Tibial nerve (tissue), 4 donors: ENCODE measurements at places on chromosomes 16 and 17.

- DNase-seq = no peak
Observed at GRCh38 chr16:76882105-76882504, 308.9 kb upstream of the MON1B start.

DNA sequence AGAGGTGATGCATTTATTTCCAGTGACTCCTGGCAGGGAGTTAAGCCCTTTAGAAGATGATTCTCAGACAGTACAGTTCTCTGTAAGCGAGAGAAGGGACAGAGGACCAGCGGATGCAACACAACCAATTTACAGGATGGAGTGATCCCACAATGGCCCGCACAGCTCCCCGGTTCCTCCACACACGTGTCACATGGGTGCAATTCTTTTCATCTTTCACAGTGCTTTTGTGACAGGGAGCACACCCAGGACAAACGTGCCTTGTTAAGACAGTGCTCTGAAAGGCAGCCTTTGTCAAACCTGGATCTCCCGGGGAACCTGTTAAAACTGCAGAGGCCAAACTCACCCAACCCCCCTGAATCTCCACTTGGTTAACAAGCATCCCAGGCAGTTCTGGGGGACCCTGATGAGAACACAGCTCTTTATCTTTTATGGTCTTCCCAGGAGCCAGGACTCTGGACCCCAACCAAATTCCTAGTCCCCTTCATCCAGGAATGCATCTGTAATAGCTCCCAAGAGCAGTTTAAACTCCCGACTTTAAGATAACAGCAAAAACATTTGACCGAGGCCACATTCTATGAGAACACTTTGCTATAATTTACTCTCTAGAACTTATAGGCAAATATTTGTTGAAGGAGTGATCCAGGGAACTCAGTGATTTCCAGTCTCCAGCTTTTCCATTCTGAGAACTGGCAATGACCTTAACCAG lies 134.9 kb upstream of the CDH5 start:
- DNase-seq = no peak

DNA sequence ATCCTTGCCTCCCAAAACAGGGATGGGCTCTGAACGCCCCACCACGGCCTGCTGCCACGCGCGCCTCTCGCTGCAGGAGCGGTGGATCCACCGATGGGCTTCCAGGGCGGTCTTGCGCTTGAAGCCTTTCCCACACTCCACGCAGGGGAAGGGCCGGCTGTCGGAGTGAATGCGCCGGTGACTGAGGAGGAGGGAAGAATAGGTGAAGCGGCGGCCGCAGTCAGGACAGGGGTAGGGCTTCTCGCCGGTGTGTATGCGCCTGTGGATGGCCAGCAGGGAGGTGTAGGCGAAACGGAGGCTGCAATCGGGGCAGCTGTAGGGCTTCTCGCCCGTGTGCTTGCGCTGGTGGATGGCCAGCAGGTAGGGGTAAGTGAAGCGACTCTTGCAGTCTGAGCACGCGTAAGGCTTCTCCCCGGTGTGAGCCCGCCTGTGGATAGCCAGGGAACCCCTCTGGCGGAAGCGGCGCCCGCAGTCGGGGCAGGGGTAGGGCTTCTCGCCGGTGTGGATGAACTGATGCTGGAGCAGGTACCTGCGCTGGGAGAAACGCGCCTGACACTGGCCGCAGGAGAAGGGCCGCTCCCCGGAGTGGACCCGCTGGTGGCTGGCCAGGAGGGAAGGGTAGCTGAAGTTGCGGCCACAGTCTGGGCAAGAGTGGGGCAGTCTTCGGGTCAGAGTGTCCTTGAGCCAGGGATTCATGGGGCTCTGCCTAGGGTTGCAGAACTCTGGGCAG lies 2.7 kb downstream of the ZNF785 start:
- DNase-seq = no peak

- DNase-seq = no peak
Observed at GRCh38 chr17:66764506-66764905, 70.4 kb upstream of the CACNG5 start.

DNA sequence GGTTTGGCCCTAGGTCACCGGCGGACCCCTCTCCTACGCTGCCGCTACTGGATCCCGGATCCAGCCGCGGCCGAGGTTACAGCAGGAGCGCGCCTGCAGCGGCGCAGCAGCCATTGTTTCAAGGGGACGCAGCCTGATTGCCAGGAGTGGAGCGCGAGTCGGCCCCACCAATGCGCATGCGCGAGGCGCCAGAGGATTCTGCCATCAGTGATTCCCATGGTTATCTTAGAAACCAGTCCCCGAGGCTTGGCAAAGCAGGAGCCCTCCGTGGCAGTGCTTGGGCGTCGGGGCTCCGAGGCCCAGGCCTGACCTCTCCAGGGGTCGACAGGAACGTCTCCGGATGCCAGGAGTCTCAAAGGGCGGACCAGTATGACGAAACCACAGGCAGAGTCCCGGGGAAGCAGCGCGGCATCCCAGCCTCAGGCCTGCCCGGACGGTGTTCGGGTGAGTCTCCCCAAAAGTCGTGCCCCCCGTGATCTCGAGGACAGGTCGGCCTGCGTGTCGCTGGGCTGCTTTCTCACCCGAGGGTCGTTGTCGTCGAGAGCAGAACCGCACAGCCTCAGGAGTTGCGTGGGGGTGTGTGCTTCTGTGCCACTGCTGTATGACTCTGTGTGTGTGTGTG lies 608.5 kb downstream of the KCNJ18 start:
- DNase-seq = no peak

DNA sequence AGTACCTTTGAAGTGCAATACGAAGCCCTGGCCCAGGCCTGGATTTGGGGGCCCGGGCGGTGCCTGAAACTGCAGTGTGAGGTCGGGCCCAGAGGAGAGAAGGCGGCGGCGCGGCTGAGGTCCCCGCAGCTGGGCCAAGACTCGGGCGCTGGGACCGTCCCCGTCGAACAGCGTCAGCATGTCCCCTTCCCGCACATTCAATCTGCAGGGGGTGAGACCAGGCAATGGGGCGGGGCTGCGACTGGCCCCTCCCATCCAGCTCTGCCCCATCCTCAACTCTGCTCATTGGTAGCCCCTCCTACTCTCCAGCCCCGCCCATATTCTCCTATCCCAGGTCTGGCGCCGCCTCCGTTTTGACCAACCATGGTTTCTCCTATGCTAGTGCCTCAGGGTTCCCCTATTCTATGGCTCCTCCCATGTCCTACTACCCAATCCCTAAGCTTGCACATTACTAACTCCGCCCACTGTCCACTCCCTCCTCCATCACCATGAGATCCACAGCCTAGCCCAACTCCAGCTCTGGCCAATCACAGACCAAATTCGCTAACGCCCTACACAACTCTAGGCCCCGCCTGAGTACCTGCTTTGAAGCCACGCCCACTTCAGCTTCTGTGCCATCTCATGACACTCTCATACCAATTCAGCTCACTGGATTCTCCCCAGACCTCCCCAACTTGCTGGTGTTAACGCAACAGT lies 14.4 kb upstream of the CDIPT start:
- no peak for DNase-seq

DNA sequence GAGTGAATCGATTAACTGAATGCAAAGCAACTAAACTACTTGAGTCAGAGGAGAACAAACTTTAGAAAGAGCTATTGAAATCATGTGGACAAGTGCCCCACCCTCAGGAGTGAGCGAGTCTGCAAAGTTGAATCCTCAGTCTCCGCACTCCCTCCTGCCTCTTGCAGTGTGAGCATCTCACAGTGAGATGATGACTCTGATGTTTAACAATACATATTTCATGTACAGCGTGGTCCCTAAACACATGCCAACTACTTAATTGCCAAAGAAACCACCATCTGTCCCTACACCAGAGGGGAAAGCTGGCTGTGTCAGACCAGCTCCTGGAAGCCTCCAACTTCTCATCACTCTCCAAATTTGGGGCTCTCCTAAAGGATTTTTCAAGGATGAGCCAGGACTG lies 31.2 kb downstream of the PIMREG start:
- no peak for DNase-seq

DNA sequence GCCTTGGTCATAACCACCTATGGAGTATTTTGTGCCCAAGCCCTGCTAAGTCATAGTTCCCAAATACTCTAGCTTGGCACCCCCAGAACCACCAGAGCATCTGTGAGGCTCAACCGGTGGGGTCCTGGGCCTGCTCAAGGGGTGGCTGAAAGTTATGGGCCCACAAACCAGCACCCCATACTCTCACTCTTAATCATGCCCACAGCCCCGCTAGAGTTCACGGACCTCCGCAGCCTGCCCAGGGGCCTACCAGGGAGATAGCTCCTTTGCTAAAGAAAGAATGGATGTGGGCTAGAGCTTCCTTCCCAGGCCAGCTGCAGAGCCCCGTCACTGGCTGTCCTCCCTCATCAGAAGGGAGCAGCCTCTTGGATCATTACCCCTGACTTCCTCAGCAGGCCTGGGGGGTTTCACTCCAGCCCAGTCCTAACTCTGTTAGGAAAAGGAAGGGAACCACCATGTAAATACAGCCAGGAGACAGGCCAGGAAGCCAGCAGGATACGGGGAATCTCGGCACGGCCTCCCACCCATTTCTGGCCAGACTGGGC lies 1.4 kb downstream of the GIT1 start:
- DNase-seq = no peak

GRCh38 chr17:63633742-63634141 lies 11.5 kb downstream of the MAP3K3 start:
- no peak for DNase-seq

DNA sequence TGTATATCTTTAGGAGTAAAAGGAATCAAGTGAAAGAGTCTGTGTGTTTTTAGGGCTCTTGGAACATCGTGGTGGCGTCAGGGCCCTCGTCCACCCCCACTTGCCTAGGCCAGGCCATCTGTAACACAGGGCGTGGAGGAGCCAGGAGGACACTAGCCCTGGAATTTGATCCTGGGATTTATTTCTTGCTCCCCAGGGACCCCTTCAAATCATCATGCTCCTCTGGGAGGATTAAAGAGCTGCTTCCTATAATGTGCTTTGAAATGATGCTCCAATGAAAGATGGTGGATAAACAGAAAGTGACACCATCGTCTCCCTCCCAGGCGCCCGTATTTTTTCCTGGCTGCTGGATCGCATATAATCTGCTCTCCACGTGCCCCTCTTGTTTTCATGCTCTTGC lies 113.3 kb downstream of the AATF start:
- DNase-seq = no peak

GRCh38 chr17:38342886-38343607 lies 709 bp downstream of the GPR179 start:
- no peak for DNase-seq

- no peak for DNase-seq
Observed at GRCh38 chr17:73371285-73371684, 59.5 kb upstream of the CDC42EP4 start.

DNA sequence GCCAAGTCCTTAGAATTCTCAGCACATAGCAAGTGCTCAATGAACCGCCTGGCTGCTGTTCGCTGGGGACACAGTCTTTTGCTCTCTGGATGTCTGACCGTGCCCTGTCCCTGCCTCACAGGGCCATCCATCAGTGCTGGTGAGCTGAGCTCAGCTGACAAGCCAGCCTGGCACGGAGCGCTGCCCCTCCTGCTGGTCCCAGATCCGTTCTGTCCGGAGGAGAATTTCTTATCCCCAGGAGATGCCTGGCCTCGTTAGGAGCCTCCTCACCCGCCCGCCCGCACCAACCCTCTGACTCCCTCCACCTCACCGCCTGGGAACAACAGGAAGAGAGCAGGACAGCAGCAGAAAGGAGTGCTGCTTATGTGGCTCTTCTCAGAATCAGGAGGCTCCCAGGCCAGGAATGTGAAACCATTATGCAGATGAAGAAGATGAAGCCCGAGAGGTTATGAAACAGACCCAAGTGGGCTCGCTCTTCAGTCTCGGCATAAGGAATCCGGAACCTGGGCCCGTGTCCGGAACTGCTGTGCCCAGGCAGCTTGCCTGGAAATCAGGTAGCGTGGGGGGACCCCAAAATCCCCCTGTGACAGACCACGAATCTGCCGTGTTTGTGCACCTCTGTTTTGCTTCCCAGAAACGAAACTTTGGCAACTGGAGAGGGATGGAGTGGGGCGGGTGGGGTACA lies 28.8 kb upstream of the RMI2 start:
- no peak for DNase-seq

DNA sequence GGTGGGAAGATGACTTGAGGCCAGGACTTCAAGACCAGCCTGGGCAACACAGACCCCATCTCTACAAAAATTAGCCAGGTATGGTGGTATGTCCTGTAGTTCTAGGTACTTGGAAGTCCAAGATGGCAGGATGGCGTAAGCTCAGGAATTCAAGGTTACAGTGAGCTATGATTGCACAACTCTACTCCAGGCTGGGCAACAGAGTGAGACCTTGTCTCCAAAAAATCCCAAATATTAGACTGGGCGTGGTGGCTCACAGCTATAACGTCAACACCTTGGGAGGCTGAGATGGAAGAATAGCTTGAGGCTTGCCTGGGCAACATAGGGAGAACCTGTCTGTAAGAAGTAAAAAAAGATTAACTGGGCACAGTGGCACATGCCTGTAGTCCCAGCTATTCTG lies 30.8 kb downstream of the SUZ12 start:
- no peak for DNase-seq

DNA sequence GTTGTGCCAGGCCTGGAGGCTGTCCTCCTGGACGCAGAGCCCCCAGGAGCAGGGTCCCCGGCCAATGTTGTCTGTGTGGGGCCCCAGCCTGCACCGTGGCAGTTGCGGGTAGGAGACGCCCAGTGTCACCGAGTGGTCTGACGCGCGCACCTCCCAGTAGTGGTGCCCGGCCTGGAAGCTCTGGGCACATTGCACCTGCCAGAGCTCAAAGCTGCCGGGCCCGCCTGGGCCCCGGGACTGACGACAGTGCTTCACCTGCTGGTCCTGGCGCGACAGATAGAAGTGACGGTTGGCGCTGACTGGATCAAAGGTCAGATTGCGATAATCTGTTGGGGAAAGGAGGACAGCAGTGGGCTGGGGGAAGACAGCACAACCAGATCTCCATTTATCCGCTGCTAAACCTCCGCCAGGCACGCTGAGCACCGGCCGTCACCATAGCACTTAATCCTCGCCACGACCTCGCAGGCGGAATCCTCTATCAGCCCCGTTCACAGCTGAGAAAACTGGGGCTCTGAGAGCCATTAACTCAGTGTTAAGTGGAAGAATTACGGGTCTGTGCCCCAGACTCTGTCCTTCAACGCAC lies 5.6 kb downstream of the TRIM65 start:
- no peak for DNase-seq

GRCh38 chr17:59093702-59094231 lies 12.9 kb downstream of the TRIM37 start:
- peak; percentile 14 for DNase-seq

DNA sequence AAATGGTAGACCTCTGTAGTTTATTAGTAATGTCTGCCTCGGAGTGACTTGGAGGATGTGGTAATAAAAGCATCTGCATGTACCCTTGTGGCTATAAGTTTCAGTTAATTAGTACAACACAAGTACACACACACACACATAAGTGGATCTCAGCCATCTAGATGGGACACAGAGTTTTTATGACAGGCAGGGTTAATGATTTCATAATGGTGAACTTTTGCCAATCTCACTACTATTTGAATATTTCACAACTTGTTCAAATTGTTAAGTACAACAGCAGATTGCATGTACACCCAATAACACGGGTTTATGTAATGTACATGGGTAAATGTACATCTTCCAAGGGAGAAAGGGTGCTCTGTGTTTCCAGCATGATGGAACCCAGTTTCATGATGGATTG lies 511.3 kb upstream of the HSBP1 start:
- no peak for DNase-seq

GRCh38 chr16:19118938-19119431 lies 5.2 kb downstream of the ITPRIPL2 start:
- DNase-seq = no peak
